ENCODE measurements at places on chromosomes 5 and 9.

DNA sequence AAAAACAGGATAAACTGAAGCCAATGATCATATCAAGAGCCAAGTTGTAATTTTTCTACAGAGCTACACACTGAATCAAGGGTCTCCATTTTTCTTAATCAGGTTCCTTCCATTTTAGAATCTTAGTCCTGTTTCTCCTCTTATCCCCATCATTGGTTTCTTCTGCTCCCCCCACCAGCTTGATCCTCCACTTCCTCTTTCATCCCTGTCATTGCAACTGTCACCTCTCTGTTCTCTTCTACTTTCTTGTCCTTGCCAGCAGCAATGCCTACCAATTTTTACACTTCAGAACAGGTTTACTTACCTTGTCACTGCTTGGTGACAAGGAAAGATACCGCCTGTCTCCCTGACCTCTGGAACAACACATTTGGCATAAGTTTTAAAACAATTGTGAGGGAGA is 97.3 kb downstream of the CFAP90 start:
- DNase-seq = no peak

DNA sequence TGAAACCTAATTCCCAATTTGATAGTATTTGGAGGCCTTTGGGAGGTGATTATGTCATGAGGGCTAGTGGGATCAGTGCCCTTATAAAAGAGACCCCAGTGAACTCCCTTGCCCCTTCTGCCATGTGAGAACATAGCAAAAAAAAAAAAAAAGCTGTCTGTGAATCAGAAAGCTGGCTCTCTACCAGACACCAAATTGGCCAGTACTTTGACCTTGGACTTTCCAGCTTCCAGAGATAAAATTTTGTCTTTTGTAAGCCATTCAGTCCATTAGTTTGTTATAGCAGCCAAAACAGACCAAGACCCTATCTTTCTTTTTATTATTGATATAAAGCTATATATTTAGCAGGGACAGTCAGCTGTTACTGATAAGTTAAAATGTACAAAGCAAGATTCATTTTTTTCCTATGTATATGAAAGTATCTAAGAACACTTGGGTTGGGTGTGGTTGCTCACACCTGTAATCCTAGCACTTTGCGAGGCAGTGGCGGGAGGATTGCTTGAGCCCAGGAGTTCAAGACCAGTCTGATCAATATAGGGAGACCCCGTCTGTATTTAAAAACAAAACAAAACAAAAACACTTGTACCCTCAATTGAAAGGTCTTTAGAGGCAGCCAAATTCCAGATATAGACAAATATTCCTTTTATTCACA is 8.1 kb upstream of the C5orf24 start:
- no peak for DNase-seq

- DNase-seq = no peak
Measured at GRCh38 chr9:6978591-6978990, 220.8 kb downstream of the KDM4C start.

GRCh38 chr5:180345186-180345585 is 8.0 kb downstream of the GFPT2 start:
- no peak for DNase-seq

DNA sequence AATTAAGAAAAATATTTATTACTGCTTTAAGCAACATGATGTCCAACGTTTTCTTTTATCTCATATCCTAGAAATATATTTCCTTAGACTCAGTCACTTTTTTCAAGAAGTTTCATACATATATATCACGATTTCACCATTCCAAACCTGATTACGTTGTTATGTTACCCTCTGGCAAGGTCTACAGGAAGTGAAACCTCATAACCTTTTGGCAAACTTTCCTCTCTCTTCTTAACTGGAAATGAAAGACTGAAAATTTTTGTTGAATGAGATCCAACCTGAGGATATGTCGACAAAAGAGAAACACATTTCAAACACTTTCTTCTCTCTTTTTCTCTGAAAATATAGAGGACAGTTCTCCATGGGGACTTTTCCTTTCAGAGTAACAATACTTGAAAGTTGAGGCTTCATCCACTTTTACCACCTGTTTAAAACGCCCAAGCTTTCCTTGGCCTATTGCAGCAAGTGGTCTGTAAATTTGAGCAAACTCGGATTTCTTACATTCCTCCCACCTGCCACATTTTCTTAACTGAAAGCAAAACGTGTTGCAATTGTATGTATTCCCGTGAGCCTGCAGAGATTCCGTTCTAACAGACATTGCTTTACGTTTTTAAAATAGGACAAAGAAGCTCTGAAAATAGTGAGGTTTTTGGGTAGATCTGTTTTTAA is 298.1 kb downstream of the CETN3 start:
- no peak for DNase-seq

GRCh38 chr9:129211686-129212085 is 33.6 kb upstream of the IER5L start:
- DNase-seq = no peak

GRCh38 chr5:158273035-158273434 is 414.1 kb upstream of the CLINT1 start:
- peak; percentile 17 for DNase-seq

- no peak for DNase-seq
Measured at GRCh38 chr5:94442991-94443390, 175.4 kb downstream of the KIAA0825 start.

DNA sequence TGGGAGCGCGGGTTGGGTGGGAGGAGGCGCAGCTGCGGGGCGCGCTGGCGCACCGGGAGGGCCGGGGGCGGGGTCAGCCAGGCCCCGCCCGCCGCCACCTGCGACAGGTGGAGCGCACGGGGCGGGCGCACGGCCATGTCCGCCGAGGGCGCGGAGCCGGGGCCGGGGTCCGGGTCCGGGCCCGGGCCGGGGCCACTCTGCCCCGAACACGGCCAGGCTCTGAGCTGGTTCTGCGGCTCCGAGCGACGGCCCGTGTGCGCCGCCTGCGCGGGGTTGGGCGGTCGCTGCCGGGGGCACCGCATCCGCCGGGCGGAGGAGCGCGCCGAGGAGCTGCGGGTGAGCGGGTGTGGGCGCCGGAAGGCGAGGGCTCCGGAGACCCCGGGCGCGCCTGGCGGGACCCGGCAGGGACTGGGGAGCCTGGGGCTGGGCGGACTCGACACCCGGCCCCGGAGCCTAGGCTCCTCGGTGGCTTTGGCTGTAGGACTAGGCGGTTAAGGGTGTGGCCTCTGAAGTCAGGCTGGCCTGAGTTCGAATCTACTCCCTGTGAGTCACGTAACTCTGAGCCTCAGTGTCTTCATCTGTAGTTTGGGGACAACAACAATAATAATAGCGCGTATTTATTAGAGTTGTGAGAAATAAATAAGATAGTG is at the start of gene BSPRY:
TSS of gene BSPRY (plus strand) at position 97 of the 650 bp plus-strand sequence. CDS start at position 136, 39 bp downstream.
- peak; percentile 76 for DNase-seq

GRCh38 chr9:123922431-123922830 is 7.5 kb downstream of the DENND1A start:
- no peak for DNase-seq

- no peak for DNase-seq
Measured at GRCh38 chr5:38695021-38695958, 138.8 kb upstream of the LIFR start.

- DNase-seq = no peak
Measured at GRCh38 chr5:142316051-142316450, 8.8 kb downstream of the SPRY4 start.

- no peak for DNase-seq
Measured at GRCh38 chr9:90972057-90972456, 170.4 kb downstream of the SYK start.

- no peak for DNase-seq
Measured at GRCh38 chr5:11797132-11797531, 107.1 kb downstream of the CTNND2 start.

GRCh38 chr5:52910071-52910470 is 79.1 kb upstream of the ITGA2 start:
- no peak for DNase-seq

GRCh38 chr5:25995209-25995608 is 1043.2 kb downstream of the CDH9 start:
- DNase-seq = no peak

DNA sequence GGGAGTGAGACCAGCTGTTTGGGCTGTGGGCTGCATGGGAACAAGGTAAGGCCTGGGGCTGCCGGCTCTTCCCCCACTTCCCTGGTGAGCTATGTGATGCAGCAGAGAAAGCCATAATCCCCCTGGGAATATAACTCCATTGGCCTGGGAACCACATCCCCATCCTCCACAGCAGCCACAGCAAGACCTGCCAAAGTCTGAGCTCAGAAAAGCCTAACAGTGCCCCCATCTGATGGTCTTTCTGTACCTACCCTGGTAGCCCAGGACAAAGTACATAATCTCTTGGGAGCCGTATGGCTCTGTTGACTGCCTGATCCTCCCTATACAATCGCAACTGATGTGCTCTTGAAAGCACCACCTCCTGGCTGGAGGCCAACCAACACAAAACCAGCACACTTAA is 432.6 kb downstream of the CDH18 start:
- DNase-seq = no peak

DNA sequence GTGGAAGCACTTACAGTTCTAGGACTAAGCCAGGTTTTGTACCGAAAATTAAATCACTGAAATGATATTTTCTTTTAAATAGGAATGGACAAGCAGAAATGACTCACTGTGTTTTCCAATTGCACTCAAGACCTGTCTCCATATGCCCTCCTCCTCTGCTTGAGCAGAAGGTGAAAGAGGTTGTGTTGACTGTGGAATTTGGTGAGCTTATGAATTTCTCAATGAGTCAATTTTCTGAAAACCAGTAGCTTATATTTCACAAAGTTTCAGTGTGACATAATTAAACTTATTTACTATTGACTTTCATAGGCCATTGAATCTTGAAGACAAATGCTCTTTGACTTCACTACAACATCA is 249.9 kb downstream of the NPR3 start:
- no peak for DNase-seq

DNA sequence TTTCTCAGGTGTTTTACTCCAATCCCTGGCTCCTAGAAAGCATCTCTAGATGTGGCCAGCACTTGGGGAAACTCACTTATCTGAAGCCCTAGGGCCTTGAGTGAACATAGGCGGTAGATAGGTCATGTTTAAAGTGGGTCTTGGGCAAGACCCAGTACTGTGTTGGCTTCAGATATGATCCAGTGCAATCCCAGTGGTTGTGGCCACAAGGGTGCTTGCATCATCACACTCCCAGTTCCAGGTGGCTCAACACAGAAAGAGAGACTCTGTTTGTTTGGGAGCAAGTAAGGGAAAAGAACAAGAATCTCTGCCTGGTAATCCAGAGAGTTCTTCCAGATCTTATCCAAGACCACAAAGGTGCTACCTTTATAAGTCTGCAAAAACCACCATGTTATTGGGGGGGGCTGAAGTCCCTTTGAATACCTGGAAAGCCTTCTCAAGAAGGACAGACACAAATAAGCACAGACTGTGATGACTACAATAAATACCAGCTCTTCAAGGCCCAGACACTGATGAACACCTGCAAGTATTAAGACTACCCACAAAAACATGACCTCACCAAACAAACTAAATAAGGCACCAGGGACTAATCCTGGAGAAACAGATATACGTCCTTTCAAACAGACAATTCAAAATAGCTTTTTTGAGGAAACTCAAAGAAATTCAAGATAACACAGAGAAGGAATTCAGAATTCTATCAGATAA is 114.7 kb downstream of the LURAP1L start:
- no peak for DNase-seq

DNA sequence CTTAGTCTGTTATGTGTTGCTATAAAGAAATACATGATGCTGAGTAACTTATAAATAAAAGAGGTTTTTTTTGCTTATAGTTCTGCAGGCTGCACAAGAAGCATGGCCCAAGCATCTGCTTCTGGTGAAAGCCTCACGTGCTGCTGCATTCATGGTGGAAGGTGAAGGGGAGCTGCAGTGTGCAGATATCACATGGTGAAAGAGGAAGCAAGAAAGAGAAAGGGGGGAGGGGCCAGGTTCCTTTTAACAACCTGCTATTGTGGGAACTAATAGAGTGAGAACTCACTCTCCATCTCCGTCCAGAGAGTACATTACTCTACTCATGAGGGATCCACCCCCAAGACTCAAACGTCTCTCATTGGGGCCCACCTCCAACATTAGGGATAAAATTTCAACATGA is 12.5 kb upstream of the PARP8 start:
- no peak for DNase-seq

DNA sequence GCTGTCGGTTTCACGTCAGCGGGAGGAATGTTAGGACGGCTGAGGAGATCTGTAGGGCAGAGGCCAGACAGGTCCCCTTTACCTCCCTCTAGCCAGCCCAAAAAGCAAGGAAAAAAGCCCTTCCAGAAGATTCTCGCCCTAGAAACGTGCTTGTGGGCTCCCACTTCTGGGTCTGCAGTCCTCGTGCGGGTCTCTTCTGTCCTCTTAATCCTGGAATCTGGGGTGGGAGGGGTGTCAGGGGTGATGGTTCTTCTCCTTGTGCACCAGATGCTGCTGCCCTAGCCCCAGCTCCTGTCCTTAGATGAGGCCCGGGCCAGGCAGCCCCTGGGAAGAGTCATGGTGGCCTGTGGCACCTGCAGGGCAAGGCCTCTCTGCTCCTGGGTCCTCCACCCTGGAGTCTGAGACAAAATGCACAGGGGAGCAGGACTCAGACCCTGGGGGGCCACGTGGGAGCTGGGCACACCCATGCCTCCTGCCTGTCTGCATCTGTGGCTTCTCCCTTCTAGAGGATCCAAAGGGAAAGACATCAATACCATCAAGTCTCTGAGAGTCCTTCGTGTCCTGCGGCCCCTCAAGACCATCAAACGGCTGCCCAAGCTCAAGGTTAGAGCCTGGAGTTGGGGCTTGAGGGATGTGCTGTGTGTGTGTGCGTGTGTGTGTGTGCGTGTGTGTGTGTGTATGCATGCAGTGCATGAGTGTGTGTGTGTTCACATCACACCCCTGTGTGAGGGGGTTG is 174.2 kb downstream of the CACNA1B start:
- DNase-seq = no peak

DNA sequence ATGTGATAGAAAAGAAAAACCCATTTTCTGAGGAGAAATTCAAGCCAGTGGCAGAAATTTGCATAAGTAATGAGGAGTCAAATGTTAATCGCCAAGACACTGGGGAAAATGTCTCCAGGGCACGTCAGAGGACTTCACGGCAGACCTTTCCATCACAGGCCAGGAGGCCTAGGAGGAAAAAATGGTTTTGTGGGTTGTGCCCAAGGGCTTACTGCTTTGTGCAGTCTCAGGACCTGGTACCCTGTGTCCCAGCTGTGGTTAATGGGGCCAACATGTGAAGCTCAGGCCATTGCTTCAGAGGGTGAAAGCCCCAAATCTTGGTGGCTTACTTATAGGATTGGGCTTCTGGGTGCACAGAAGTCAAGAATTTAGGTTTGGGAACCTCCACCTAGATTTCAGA is 54.8 kb upstream of the ADAMTS2 start:
- peak; percentile 37 for DNase-seq

DNA sequence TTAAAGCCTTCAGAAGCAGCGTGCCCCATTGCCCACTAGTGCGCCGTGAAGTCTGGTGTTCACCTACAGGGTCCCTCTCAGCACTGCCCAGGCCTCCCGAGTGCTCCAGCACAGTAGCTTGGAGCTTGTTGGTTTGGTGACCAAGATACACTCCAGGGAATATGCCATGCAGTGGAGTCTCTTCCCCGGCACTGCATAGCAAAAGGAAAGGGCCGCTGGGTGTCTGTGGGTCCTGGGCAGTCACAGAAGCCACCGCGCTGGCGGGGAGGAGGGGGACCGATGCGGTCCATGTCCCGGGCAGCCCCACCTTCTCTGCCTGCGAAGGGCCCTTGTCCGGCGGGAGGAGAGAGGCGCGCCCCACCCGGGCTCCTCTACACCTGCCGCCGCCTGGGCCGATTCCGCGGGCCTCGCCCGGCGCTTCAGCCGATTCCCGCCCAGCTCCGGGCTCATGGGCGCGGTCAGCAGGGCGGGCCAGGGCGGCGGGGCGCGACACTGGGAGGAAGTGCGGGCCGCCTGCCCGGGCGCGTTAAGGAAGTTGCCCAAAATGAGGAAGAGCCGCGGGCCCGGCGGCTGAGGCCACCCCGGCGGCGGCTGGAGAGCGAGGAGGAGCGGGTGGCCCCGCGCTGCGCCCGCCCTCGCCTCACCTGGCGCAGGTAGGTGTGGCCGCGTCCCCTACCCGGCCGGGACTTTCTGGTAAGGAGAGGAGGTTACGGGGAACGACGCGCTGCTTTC is at the start of gene SYK:
TSS of gene SYK (plus strand) at position 579 of the 732 bp plus-strand sequence. CDS start 42,080 bp downstream, outside the sequence.
- DNase-seq = no peak
